Activated CD8-positive, alpha-beta memory T cell treated with anti-CD3 and anti-CD28 coated beads, Interleukin-2, amount 10 ng/mL, durations not matched to agents 7 days and 5 days (primary cell): ENCODE measurements at places on chromosomes 7 and 10. TPM values are rescaled to one million over a fixed set of nuclear protein-coding genes. Genes with fewer than 3 reads are reported as not detected.

- no peak for DNase-seq
Measured at GRCh38 chr7:107079212-107079940, 34.9 kb downstream of the PRKAR2B start.

DNA sequence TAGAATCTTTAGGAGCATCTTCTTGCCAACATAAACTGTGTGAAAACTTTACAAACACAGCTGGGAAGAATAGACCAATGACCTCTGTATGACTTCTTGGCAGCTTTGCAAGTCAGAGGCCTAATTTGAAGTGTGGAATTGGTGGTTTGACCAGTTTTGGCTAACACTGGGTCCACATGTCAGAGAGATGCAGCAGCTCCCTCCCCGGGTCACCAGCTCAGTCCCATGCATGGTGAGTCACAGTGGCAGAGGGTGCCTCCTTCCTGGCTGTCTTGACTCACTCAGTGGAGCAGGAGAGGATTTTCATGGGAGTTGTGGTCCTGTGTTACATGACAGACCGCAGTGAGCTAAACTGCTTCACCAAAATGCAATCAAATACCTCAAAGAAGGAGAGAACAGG, 8.2 kb upstream of the STARD3NL start:
- DNase-seq = no peak

GRCh38 chr10:62183442-62183841, 85.2 kb downstream of the RTKN2 start:
- peak; percentile 78 for DNase-seq

DNA sequence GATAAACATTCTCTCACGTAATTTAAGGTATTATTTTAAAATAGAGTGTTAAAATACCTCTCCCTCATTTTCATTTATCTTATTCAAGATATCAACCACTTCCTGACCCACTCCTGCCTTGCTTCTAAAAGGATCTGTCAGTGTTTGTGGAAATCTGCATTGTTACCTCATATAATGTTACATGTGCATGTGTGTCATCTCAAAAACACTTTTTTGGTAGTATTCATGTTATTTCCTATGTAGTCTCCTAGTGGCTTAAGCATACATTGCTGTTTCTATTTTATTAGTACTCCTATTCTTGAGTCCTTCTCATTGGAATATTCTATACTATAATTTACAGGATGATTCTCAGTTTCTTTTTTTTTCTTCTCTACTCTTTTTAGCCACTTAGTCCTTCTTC, 1360.7 kb upstream of the CELF2 start:
- no peak for DNase-seq

- DNase-seq = no peak
Measured at GRCh38 chr7:104267701-104268368, 60.0 kb upstream of the ORC5 start.

- no peak for DNase-seq
Measured at GRCh38 chr10:4058514-4059029, 273.6 kb upstream of the KLF6 start.

GRCh38 chr7:92681633-92682032, 91.4 kb upstream of the FAM133B start:
- DNase-seq = no peak

The EPO gene
- total RNA-seq = not detected

- no peak for DNase-seq
Measured at GRCh38 chr7:124188576-124188975, 155.7 kb upstream of the TMEM229A start.

- no peak for DNase-seq
Measured at GRCh38 chr10:20117471-20117870, 301.2 kb downstream of the PLXDC2 start.

The SORCS1 gene
- total RNA-seq = not detected

GRCh38 chr10:121804460-121804859, 123.4 kb downstream of the ATE1 start:
- no peak for DNase-seq
